Effector memory CD4-positive, alpha-beta T cell (primary cell): ENCODE measurements at places on chromosomes 3 and 15.

DNA sequence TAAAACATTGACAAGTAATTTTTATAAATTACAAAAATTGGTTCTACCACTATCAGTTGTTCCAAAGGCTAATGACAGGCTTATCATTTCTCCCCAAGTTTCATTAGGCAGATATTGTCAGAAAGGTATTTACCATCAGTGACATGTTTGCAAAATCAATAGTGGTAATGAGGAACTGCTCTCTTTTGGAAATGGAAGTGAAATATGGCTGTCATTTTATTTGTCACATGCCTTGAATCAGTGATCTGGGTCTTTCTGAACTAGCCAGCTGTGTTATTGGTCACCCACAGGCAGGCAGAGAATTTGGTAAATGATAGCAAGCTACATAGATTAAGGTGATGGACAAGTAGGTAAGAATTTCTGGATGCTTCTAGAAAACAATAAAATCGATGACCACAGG lies 268.0 kb upstream of the ARHGEF26 start:
- no peak for DNase-seq
- H3K4me3 ChIP-seq = no peak overlapping the region
- H3K4me1 ChIP-seq = no peaks in the 10 kb centered on the region

DNA sequence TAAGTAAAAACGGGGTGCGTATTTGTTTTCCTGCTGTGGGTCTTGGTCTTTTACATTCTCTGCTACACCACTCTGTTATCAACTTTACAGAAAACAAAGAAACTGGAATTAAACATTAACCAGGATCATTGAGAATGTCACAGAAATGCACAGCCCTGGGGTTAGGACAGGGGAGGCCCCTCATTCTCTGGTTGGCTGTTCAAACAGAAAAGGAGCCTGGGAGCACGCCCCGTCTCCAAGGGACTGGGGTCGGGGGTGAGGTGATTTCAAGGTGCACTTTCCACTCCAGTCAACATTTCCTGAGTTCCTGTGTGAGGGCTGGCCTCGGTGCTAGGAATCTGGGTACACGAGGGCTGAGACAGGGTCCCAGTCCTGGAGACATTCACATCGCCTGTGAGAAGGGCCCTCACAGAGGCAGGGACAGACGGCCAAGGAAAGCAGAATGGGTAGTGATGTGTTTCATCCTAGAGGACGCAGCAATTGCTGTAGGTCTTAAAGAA lies 30.3 kb downstream of the CPN2 start:
- H3K27ac ChIP-seq = no peak overlapping the region
- no peak for DNase-seq
- H3K4me1 ChIP-seq = peaks cover 12% of the 10 kb centered on the region
- H3K36me3 ChIP-seq = no peaks in the 10 kb centered on the region
- no peak overlapping the region for H3K4me3 ChIP-seq
- no peaks in the 10 kb centered on the region for H3K27me3 ChIP-seq

DNA sequence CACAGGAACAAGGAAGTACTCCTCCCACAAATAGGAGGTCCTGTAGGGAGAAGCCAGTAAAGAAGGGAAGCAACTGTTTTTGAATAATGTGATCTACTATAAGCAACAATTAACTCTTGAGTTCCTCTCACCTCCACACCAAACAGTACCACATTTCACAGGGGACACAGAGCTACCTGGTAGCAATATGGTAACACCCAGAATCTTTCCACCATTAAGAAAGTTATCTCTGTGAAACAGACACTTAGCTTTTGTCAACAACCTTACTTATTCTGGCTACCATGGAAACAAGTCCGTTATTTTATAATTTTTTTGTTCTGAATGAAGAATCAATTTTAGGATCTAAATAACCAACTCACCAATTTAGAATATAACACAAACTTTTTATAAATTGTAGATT lies 49.5 kb downstream of the TBL1XR1 start:
- H3K4me1 ChIP-seq = peaks cover 35% of the 10 kb centered on the region
- H3K36me3 ChIP-seq = no peaks in the 10 kb centered on the region
- no peak for DNase-seq
- H3K4me3 ChIP-seq = no peak overlapping the region

DNA sequence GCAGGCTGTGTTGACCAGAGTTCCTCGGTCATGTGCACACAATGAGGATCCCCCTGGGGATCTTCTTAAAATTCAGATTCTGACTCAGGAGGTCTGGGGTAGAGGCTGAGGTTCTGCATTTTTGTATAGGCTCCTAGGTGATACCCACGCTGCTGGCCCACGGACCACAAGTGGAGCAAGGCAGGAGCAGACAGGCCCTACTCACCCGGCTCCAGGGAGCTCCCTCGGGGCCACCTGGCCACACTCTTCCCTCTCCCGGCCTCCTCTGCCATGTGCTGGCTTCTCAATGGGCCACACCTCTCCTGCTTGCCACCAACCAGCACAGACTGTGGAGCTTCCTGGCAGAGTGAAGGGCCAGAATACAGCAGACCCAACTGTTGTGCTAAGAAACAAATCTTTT lies 23.9 kb downstream of the GP9 start:
- no peaks in the 10 kb centered on the region for H3K36me3 ChIP-seq
- no peak for DNase-seq
- no peak overlapping the region for H3K27ac ChIP-seq
- H3K4me3 ChIP-seq = no peak overlapping the region
- no peaks in the 10 kb centered on the region for H3K27me3 ChIP-seq

DNA sequence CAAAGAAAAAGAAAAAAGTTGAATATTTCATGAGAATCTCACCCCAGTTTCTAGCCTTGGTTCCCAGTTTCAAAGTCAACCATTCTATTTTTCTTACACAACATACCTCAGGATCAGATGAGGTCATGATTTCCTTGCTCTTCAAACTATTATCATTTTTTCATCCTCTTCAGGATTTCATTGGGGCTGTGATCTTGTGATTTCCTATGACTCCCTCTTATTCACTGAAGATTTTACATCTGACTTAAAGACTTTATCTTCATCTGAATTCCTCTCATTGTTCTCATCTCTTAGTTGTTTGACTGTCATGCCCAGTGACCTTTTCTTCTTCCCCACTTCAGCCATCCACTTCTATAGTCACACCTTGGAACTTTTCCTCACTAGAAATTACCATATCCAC lies 3.1 kb upstream of the C3orf33 start:
- H3K27ac ChIP-seq = no peak overlapping the region
- H3K4me1 ChIP-seq = peaks cover 9% of the 10 kb centered on the region
- DNase-seq = no peak

- no peaks in the 10 kb centered on the region for H3K36me3 ChIP-seq
- DNase-seq = no peak
- no peaks in the 10 kb centered on the region for H3K4me1 ChIP-seq
- no peaks in the 10 kb centered on the region for H3K27me3 ChIP-seq
- H3K27ac ChIP-seq = no peak overlapping the region
- H3K4me3 ChIP-seq = no peak overlapping the region
These were observed 59.3 kb downstream of the NR1D2 start for GRCh38 chr3:24004171-24004938.

DNA sequence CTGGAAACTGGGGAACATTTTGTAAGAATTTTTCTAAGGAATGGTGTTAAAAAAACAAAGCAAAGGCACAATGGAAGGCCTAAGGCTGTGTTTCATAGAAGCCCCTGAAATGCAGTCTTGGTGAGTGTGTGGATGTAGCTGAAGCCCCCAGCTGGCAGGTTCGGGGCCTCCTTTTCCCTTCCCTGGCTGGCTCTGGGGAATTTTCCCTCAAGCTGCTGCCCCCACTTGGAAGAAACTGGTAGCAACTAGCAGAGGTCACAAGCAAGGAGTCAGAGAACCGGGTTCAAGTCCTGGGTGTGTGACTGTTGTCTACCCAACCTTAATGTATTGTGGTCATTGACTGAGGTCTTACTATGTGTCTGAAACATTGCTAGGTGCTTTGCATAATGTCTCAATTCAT lies 85.3 kb upstream of the MYZAP start:
- H3K27ac ChIP-seq = no peak overlapping the region
- H3K27me3 ChIP-seq = no peaks in the 10 kb centered on the region
- DNase-seq = no peak
- H3K4me1 ChIP-seq = no peaks in the 10 kb centered on the region
- H3K4me3 ChIP-seq = no peak overlapping the region
- no peaks in the 10 kb centered on the region for H3K36me3 ChIP-seq

DNA sequence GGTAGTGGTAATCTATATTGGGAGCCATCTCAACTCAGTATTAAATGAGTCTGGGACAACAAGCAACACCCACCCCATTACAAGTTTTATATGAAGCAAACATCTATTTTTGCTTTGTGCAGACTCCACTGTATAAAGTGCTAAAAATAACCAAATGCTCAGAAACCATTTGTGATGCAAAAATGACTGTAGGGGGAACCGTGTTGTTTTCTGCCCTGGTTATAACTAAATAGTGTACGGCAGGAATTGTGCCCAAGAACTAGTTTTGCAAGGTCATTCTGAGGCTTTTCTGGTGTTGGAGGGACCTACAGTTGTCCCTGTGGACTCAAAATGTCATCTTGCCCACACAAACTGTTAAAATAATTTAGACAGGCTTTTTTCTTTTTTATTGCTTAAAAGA lies 88.3 kb downstream of the ITPR1 start:
- no peak overlapping the region for H3K27ac ChIP-seq
- H3K4me3 ChIP-seq = no peak overlapping the region
- H3K27me3 ChIP-seq = no peaks in the 10 kb centered on the region
- H3K4me1 ChIP-seq = no peaks in the 10 kb centered on the region
- H3K36me3 ChIP-seq = no peaks in the 10 kb centered on the region
- no peak for DNase-seq

DNA sequence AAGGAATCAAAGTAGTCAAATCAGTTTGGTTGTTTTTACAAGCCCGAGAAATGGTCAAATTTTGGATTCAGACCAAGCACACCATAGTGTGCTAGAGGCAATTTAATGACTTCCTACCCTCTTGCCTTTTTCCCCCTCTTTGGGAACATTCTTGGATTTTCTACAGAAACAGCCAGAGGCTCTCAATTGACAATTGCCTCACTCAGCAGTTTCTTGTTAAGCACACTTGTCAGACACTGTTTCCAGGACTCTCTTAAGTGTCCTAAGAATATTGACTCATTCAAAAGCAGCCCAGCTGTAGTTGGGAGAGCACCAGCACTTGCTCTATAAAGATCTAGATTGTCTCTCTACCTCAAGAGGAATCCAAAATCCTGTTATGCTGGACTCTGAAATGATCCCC lies 1.5 kb upstream of the SLC35G2 start:
- H3K36me3 ChIP-seq = no peaks in the 10 kb centered on the region
- no peak overlapping the region for H3K27ac ChIP-seq
- peaks cover 8% of the 10 kb centered on the region for H3K4me1 ChIP-seq
- no peak for DNase-seq
- H3K27me3 ChIP-seq = peaks cover 13% of the 10 kb centered on the region

- no peaks in the 10 kb centered on the region for H3K27me3 ChIP-seq
- DNase-seq = no peak
- H3K36me3 ChIP-seq = no peaks in the 10 kb centered on the region
These were observed 114.2 kb downstream of the ASB7 start for GRCh38 chr15:100716456-100717085.

DNA sequence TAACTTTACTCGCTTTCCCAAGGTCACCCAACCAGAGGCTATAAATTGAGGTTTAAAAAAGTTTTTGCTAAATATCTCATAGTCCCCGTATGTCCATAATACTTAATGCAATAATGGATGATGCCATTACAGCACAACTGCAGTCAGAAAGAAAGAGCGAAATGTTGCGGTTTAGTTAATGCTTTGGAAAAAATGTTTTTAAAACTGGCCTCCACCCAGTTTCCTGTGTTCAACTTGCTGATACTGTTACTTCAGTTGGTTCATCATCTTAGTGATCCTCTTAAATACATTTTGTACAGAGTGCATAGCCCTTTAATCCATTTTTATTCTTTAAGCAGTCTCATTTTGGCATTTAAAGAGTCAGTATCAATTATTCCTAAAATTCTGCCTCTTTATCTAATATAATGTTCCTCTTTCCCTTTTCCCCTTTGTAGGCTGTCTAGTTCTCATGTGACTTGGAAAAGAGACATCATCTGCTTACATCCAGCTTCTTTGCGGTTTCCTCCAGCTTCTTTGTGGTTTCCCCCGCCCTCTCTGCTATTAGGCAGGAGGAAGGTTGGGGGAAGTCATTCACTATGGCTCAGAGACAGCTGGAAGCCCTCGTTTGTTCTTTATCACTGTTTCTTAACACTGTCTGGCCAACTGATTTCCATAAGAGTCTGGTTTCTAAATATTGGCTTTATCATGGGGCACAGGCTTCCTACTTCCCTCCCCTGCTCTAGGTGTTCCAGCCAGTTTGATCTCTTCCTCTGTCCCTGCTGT lies 154.3 kb downstream of the GOLIM4 start:
- no peaks in the 10 kb centered on the region for H3K4me1 ChIP-seq
- H3K27me3 ChIP-seq = no peaks in the 10 kb centered on the region

DNA sequence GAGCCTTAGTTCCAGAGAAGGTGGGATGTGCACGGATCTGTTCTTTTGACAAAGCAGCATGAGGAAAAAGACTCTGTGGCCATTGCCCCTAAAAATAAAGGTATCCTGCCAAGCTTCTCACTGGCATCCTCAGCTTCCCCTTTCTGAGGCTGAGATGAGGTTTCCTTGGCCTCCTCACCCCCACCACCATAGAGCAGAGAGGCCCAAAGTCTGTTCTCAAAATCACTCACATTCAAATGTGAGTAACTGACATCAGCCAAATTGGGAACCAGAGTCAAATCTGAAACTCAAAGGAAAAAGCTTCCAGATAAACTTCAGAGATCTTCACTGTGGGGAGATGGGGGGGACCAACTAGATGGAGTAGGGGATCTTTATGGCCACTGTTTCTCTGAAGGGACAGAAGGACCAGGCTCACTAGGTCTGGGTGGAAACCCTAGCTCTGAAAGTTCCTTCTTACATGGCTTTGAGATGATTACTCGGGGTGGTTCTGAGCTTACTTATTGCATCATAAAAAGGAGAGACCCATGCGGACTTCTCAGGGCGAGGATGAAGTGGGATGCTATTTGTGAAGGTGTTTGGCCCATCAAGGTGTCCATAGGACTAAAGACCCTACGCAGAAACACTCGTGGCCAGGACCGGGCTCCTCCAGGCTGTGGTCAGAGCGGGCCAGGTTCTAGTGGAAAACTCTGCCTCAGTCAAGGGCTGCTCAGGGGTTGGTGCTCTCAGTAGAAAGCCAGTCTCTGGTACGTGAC lies 61.5 kb upstream of the MEF2A start:
- no peaks in the 10 kb centered on the region for H3K27me3 ChIP-seq
- no peak overlapping the region for H3K27ac ChIP-seq
- DNase-seq = no peak
- no peaks in the 10 kb centered on the region for H3K36me3 ChIP-seq
- no peak overlapping the region for H3K4me3 ChIP-seq
- H3K4me1 ChIP-seq = no peaks in the 10 kb centered on the region

- H3K4me1 ChIP-seq = no peaks in the 10 kb centered on the region
- no peak for DNase-seq
- H3K27me3 ChIP-seq = no peaks in the 10 kb centered on the region
These were observed 51.2 kb upstream of the PCSK6 start for GRCh38 chr15:101540480-101541239.

GRCh38 chr15:50830477-50831354 lies 65.2 kb upstream of the SPPL2A start:
- H3K27me3 ChIP-seq = no peaks in the 10 kb centered on the region
- no peak for DNase-seq
- no peaks in the 10 kb centered on the region for H3K4me1 ChIP-seq
- no peak overlapping the region for H3K27ac ChIP-seq
- H3K36me3 ChIP-seq = no peaks in the 10 kb centered on the region

GRCh38 chr3:148970271-148970670 lies 21.1 kb upstream of the GYG1 start:
- no peak for DNase-seq
- no peaks in the 10 kb centered on the region for H3K36me3 ChIP-seq
- no peaks in the 10 kb centered on the region for H3K27me3 ChIP-seq
- H3K27ac ChIP-seq = no peak overlapping the region
